ENCODE measurements at places on chromosomes 6 and 20.

GRCh38 chr6:72740135-72740534, 118.3 kb downstream of the KCNQ5 start:
- no peak for DNase-seq

GRCh38 chr20:1121429-1121828, 3.0 kb downstream of the PSMF1 start:
- DNase-seq = no peak

GRCh38 chr6:88536071-88536625, 370.0 kb upstream of the CNR1 start:
- DNase-seq = no peak

- no peak for DNase-seq
These were observed 154.2 kb upstream of the QKI start for GRCh38 chr6:163260111-163260895.

- no peak for DNase-seq
These were observed 8.6 kb upstream of the ACAT2 start for GRCh38 chr6:159753081-159753872.

GRCh38 chr20:49964964-49965780, 17.6 kb upstream of the SNAI1 start:
- DNase-seq = no peak

DNA sequence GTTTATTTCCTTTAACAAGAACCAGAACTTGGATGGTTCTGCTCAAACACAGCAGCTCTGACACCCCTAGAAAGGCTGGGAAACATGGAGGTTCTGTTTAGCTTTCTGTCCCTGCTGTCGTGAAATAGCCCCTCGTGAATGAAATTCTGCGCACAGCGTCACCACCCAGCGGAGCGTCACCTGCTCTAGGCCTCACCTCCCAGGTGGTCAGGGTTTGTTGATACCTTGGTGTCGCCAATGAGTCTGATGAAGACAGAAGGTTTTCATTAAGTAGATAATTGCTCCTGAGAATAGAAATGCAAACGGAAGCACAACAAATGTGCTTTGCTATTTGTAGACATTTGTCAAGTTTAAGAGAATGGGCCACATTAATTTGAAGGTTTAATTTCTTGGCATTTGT, 135.1 kb downstream of the EDN3 start:
- DNase-seq = no peak

Data from activated T-cell treated with anti-CD3 and anti-CD28 coated beads, Interleukin-2, amount 50 U/mL, for 4 hours (primary cell).